Activated T-cell treated with anti-CD3 and anti-CD28 coated beads, Interleukin-2, amount 50 U/mL, for 4 hours (primary cell): ENCODE measurements at places on chromosomes 6 and 20. TPM values are rescaled to one million over a fixed set of nuclear protein-coding genes. Genes with fewer than 3 reads are reported as not detected.

GRCh38 chr6:56936466-56936865 lies 18.4 kb upstream of the BEND6 start:
- no peak for DNase-seq

DNA sequence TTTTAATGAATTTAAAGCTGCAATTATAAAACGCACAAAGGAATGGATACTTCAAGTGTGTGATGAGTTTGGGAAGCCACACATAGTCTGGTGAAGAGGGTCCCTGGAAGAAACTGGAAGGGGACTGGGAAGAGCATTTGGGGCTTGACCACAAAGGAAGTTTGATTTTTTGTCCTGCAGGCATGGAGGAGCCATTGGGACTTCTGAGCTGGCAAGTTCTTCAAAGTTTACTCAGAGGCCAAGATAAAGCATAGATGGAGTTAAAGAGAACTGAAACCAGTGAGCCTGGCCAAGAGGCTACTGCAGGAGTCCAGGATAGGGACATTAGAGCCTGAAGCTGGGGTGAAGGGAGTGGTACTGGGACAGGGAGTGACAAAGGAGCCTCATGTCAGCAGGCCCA lies 95.0 kb downstream of the AIG1 start:
- no peak for DNase-seq

DNA sequence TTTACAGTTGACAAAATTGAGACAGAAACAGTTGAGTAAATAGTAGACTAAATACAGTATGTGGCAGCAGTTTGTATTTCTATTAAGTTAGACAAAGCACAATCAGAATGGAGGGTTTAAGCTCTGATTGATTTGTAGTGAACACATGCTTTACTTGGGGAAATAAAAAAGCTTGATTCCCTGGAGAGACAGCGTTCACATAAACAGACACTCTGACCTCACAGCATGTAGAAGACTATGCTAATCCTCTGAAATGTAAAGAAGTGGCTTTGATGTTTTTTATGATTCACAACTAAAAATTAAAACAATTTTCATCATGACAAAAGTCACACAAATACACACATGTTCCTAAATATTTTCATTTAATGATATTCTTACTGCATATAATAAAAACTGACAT lies 126.9 kb upstream of the FAM83B start:
- no peak for DNase-seq

PSORS1C1 gene
- not detected for total RNA-seq

- no peak for DNase-seq
Observed at GRCh38 chr6:18241208-18242038, 22.9 kb downstream of the DEK start.

GRCh38 chr20:6588296-6588695 lies 179.2 kb upstream of the BMP2 start:
- no peak for DNase-seq

DNA sequence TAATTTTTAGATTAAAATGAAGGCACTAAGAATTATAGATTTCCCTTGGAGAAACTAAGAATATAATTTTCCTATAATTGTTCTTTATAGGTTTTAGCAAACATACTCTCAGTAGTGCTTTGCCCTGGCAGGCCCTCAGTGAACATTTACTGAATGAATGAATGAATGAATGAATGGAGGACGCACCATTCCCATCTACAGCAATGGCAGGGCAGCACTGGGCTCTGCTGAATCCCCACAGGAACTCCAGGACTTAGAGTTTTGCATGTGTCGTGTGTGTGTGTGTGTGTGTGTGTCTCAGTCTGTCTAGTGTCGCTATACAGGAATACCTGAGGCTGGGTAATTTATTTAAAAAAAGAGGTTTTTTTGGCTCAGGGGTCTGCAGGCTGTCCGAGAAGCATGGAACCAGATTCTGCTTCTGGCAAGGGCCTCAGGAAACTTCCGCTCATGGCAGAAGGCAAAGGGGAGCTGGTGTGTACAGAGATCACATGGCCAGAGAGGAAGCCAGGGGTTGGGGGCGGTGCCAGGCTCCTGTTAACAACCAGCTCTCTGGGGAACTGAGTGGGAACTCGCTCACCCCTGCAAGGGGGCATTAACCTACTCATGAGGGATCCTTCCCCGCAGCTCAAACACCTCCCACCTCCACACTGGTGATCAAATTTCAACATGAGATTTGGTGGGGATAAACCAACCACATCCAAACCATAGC lies 20.1 kb downstream of the RNASET2 start:
- no peak for DNase-seq

ADAM33 gene
- not detected for total RNA-seq

EYA2 gene
- not detected for total RNA-seq

- DNase-seq: no peak
Observed at GRCh38 chr6:127423921-127424320, 35.3 kb downstream of the KIAA0408 start.

GRCh38 chr6:118859517-118860064 lies 34.4 kb upstream of the ASF1A start:
- no peak for DNase-seq

- DNase-seq: no peak
Observed at GRCh38 chr20:31684153-31685015, 38.3 kb downstream of the BCL2L1 start.

DNA sequence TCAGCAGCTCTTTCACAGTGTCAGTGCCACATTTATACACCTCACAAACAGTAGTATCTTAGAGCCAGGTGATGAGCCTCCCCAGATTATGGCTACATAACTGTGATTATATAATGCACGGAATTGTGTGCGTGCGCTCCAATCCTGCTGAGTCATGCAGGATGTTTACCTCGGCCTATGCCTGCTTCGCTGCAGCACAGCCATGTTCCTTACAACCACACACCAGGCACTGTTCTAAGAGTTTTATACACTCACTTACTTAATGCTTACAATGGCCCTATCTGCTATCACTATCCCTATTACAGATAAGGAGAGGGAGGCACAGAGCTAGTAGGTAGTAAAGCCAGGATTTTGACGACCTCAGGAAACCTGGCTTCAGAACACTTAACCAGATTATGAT lies 7.3 kb downstream of the ZKSCAN3 start:
- DNase-seq: no peak

- DNase-seq: no peak
Observed at GRCh38 chr20:19654921-19655320, 103.1 kb upstream of the RIN2 start.

GRCh38 chr6:13715444-13715883 lies 3.8 kb upstream of the RANBP9 start:
- DNase-seq: no peak

TGM3 gene
- total RNA-seq: 0.26 TPM

HLA-DQA2 gene
- total RNA-seq: 0.50 TPM

DNA sequence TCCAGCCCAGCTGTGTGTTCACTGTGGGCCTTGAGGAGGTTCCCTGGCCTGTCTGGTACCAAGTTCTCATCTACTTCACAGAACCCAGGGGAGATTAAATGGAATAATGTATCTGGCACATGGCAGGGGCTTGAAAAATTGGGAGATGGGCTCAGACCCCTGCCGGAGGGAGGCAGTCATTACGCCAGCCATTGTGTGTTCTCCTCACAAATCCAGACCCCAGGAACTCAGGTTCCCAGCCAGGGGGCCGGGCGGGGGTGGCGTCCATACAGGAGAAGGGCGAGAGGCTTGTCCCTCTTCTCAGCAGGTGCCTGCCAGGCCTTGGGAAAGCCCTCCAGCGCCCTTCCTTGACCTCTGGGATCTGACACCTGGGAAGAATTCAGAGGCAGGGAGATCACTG lies 8.1 kb downstream of the NOL4L start:
- no peak for DNase-seq

TMEM74B gene
- total RNA-seq: not detected

GRCh38 chr6:95099410-95099809 lies 477.9 kb upstream of the MANEA start:
- DNase-seq: no peak

MOG gene
- total RNA-seq: not detected

FAM209B gene
- 0.40 TPM for total RNA-seq

GRCh38 chr6:36955136-36955535 lies 598 bp downstream of the PI16 start:
- no peak for DNase-seq

- no peak for DNase-seq
Observed at GRCh38 chr6:168216117-168216516, 103.5 kb downstream of the DACT2 start.
